ENCODE measurements at places on chromosomes 7 and 10. TPM values are rescaled to one million over a fixed set of nuclear protein-coding genes. Genes with fewer than 3 reads are reported as not detected.

MRPS33 gene
- 20.4 TPM for total RNA-seq

CREB5 gene
- total RNA-seq = 4.7 TPM

RELN gene
- total RNA-seq = 413 TPM

CYP3A7 gene
- not detected for total RNA-seq

NXPH1 gene
- total RNA-seq = not detected

TBRG4 gene
- total RNA-seq = 62.8 TPM

PAPSS2 gene
- 102 TPM for total RNA-seq

TRIM4 gene
- 14.6 TPM for total RNA-seq

MRLN gene
- not detected for total RNA-seq

XRCC2 gene
- total RNA-seq = 3.7 TPM

PRR15 gene
- total RNA-seq = not detected

FMC1 gene
- 16.6 TPM for total RNA-seq

MYL7 gene
- not detected for total RNA-seq

SH2D4B gene
- total RNA-seq = under 0.01 TPM

ENTPD1 gene
- 6.2 TPM for total RNA-seq

ABCC2 gene
- total RNA-seq = 0.51 TPM
